ENCODE measurements at places on chromosomes 1 and 21. TPM values are rescaled to one million over a fixed set of nuclear protein-coding genes. Genes with fewer than 3 reads are reported as not detected.

Gene SIKE1
- total RNA-seq = 88.4 TPM

Gene OR2T11
- not detected for total RNA-seq

Gene GIPC2
- 0.64 TPM for total RNA-seq

Gene BCAR3
- total RNA-seq = 8.5 TPM

Gene NPHS2
- total RNA-seq = not detected

Gene FCRL6
- not detected for total RNA-seq

Data from cerebellum (tissue), 4 donors.